Thoracic aorta (tissue), 2 donors: ENCODE measurements at places on chromosomes 7 and 10. TPM values are rescaled to one million over a fixed set of nuclear protein-coding genes. Genes with fewer than 3 reads are reported as not detected.

- DNase-seq, result no peak
These were observed 63.3 kb downstream of the TBC1D12 start for GRCh38 chr10:94465684-94466083.

- DNase-seq, result no peak
These were observed 138.8 kb downstream of the ADARB2 start for GRCh38 chr10:1598393-1599153.

DNA sequence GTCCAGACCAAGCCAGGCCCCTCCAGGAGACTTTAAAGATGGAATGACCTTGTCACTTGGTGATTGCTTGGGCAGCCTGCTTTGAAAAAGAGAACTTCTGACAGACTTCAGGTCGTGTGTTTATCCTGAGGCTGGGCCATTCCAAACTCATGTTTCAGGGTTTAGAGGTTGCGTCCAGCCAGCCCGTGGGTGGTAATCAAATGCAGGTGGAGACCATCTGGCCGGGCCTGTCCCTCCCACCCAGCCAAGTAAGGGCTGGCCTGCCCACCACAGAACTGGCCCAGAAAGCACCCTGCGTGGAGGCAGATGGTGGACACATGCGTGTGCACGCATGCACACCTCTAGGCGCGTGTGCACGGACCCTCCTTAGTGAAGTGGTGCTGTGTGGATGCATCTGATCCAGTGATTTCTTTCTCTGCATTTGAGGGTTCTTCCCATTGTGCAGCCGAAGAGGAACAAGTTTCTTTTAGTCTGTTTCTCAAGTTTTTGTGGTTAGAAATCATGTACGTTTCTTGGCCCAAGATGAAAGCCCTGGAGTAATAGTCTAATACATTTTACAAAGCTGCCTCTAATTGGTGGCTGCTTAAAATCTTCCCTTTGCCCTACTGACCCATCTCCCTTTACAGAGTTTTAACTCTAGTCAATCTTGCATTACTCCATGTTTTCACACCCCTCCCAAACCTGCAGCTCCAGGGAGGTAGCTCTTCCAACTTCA lies 43.0 kb downstream of the SUFU start:
- DNase-seq, result no peak

The SPDYE16 gene
- 1.4 TPM for total RNA-seq

The SPRN gene
- not detected for total RNA-seq
